ENCODE measurements at places on chromosomes 2 and 18.

GRCh38 chr2:159459279-159459678 lies 157.1 kb downstream of the BAZ2B start:
- DNase-seq, result no peak

GRCh38 chr2:140270224-140270623 lies 1490.0 kb upstream of the NXPH2 start:
- DNase-seq, result no peak

DNA sequence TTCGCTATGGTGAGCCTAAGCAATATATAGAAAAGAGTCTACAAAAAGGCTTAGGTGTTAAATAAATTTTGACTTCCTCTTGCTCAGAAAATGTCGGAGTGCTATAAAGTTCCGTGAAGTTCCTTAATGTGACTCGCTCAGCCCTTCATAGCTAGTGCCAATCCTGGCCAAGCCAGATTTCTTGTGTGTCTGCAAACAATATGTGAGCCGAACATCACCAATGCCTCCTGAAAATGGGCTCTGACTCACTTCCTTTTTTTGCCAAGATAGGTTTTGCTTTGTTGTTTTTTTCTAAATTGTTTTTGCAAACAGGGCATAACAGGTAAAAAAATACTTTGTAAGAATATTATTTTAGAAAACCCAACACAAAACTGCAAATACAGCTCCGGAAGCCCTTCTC lies 26.1 kb downstream of the CDC42EP3 start:
- DNase-seq, result no peak

- DNase-seq, result no peak
These were observed 5.5 kb downstream of the COL6A3 start for GRCh38 chr2:237408335-237409000.

DNA sequence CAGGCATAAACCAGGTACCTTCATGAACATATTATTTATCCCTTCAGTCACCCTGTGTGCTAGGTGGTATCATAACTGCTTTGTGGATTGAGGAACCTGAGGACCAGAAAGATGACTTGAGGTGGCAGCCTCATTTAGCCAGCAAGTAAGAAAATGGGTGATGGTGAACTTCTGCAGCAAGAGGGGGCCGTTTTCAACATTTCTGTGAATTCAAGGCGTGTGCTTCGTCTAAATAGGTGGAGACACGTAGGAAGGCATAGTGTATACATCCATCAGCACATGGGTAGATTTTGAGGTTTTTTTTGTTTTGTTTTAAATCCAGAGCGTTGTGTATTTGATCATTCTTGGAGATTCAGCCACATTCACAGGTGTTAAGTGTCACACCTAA lies 118.7 kb downstream of the SPTBN1 start:
- no peak for DNase-seq

- no peak for DNase-seq
These were observed 113.9 kb downstream of the MYO5B start for GRCh38 chr18:50080932-50081560.

GRCh38 chr2:120638450-120638849 lies 97.2 kb upstream of the GLI2 start:
- DNase-seq, result no peak

DNA sequence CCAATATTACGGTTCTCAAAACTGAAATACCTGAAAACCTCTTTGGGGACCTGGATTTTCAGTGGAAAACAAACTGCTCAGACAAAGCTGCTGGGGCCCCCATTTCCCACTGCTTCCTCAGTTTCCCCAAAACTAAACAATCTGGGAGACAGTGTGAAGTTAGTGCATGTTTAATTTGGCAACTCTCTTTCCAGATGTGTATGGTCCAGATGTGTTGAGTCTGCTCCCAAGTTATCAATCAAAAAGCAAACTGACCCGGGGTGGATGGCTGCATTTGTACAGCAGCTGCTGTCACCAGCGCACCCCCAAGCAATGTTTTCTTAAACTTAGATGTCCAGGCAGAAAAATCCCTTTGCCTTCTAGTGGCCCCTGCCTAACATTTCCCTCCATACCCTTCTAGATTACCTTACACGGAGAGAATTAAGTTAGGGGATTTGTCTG lies 136.9 kb downstream of the COPS8 start:
- no peak for DNase-seq

GRCh38 chr2:231605607-231606091 lies 13.0 kb downstream of the TEX44 start:
- DNase-seq, result no peak

DNA sequence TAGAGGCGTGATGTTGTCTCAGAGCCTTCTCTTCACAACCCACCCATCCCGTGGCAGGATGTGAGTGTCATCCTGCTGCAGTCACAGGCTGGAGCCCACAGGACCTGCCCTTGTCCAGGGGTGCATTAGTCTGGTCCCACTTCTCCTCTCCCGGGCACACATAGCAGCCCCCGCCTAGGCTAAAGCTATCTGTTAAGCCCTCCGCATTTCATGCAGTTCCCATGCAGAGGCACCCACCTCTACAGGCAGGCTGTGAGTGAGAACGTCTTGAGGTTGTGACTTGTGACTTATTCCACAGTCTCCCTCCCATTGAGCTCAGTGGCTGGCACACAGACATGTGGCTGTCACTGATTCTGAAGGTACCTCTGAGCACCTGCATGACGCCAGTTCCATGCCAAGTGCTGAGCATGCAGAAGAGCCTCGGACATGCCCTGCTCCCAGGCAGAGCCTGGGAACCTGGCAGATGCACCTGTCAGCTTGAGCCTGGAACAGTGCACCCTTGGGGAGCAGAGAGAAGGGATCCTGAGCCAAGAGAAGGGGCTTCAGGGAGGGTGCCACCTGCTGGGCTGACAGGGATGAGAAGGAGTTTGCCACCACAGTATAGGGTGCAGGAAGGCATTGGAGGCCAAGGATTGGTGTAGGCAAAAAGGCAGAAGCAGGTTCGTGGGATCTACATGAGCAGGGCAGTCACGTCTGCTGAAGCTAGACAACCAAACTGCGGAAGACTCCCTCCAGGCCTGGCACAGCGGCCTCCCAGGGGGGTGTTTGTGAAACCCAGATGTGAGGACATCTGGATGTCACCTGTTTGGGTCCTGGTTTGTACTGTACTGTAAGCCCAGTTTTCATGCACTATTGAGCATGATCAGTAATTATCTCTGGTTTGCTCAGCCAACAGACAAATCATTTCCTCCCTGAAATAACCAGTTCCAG lies 213.6 kb downstream of the GLI2 start:
- no peak for DNase-seq

DNA sequence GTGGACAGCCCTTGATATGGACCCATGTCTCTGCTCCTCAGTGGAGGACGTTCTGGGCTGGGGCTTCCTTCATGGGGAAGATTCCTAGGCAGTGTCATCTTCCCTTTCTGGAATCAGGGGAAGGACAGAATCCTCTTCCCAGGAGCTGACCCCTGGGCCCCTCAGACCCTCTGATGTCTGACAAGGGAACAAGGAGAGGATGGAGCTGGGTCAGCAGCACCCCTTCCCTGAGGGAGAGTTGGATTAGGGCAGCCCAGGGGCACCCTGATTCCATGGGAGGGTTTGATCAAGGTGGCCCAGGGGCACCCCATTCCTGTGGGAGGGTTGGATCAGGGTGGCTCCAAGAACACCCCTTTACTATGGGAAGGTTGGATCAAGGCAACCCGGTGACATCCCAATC lies 86.5 kb downstream of the ACKR3 start:
- DNase-seq, result no peak

DNA sequence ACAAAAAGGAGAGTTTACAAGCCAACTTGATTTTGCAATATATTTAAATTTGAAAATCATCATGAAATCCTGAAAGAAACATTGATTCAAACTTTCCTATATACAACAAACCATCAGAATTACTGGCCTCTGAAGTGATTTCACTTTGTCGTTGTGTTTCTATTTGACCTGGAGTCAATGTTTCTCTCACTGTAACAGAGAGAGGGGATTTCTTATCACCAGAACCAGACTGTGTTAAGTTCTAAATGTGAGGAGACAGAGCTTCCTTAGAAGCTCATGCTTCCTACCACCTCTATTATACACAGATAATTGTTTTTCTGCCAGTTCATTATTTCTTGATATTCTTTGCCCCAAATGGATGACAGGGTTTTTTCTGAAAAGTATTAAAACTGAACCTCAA lies 245.0 kb upstream of the RND3 start:
- no peak for DNase-seq

All from activated CD4-positive, alpha-beta T cell treated with anti-CD3 and anti-CD28 coated beads for 24 hours (primary cell).